ENCODE measurements at places on chromosomes 7 and 10.

- H3K36me3 ChIP-seq = no peaks in the 10 kb centered on the region
- no peaks in the 10 kb centered on the region for H3K27me3 ChIP-seq
- H3K27ac ChIP-seq = no peak overlapping the region
- DNase-seq = peak; percentile 42
- no peak overlapping the region for H3K4me3 ChIP-seq
Observed at GRCh38 chr10:47033541-47034270, 122.5 kb downstream of the PTPN20 start.

DNA sequence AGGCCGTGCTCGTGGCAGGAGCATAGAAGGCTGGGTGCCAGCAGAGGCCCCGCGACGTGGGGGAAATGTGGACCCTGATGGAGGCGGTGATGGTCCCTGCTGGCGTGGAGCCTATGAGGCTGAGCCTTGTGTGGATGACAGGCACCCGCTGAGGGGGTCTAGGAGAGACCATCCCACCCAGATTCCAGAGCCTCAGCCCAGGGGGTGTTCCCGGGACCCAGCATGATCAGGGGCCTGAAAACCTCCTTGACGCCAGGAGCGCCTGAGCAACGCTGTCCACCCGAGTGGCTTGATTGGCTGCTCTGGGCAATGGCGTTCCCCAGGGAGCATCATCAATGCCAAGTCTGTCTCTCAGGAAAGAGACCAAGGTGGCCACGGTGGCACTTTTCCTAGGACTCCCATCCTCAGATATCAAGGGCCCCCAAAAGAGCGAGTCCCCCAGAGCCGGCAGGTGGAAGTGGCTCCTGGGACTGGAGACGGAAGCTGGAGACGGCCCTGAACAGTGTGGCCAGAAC lies 61.1 kb downstream of the PWWP2B start:
- peaks cover 22% of the 10 kb centered on the region for H3K4me1 ChIP-seq
- H3K36me3 ChIP-seq = no peaks in the 10 kb centered on the region
- H3K27ac ChIP-seq = no peak overlapping the region
- no peaks in the 10 kb centered on the region for H3K27me3 ChIP-seq
- no peak for DNase-seq

DNA sequence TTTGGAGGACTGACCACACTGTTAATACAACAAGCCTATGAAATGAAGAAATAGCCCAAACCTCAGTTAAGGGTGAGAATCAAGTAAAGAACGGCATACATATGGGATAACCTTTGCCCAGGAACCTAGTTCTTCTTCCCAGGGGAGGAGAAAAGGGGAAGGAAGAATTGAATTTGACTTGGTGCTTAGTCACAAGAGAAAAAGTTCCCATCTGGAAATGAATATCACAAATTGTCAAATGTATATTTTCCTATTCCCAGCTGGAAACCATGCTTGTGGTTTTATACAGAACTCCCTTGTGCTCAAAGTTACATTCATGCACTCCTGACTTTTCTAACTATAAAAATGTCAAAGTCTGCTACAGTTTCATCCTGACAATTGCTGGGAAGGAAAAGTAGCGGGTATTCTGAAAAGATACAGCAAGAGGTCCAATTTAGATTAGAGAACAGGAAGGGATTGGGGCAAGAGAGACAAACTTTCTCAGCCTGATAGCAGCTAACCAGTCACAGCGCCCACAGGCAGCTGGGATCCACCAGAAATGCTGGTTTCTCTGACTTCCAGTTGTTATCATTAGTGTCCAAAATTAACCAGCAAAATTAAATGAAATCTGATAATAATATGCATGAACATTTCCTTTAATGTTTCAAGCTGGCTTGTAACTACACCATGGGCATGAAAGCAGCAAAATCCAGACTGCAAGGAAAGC lies 18.6 kb upstream of the GSAP start:
- no peaks in the 10 kb centered on the region for H3K27me3 ChIP-seq
- H3K27ac ChIP-seq = no peak overlapping the region
- H3K4me1 ChIP-seq = no peaks in the 10 kb centered on the region
- H3K36me3 ChIP-seq = no peaks in the 10 kb centered on the region
- no peak overlapping the region for H3K4me3 ChIP-seq

DNA sequence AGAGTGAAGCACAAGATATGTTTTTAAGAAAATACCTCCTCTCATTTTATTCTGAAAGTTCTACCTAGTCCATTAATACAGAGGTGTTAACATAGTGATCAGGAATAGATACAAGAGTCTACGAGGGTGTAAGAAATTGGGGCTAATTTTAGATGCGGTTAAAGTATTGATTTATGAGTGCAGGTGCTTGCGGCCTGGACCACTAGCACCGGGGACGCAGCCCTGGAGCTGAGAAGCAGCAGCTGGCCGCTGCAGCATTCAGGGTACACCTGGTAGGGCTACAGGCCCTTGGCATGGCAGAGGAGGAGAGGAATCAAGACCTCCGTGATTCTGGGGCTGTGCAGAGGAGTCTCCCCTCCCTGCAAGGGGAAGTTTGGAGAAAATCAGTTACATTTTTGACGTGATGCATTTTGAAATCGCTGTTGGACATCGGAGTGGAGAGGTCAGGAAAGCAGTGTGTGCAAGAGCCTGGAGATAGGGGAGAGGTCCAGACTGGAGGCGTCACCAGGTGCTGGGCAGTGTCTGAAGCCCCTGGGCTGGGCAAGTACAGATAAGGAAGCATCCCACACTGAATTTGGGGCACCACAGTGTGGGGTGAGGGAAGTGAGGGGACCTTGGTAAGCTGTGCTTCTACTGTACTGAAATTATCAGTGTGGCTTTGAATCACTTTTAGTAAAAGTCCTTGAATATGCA lies 112.3 kb downstream of the VWC2 start:
- DNase-seq = no peak
- no peak overlapping the region for H3K27ac ChIP-seq
- no peaks in the 10 kb centered on the region for H3K27me3 ChIP-seq
- H3K4me1 ChIP-seq = no peaks in the 10 kb centered on the region

DNA sequence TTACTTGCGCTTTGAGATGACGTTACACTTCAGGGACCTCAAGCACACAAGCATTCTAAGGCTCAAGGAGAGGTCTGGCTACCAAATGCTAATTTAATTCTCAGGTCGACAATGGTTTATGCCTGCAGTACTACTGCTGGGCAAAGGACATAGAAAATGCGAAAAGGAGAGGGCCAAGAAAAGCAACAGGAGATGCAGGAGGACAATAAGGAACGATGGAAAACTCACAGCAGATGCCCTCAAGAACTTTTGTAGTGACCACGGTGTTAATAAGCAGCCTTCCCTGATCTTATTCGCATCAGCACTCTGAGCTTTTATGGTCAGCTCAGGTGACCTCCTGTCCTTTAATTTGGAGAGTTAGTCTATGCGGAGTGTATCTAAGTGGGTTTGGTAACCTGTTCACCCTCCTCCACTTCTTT lies 146.3 kb downstream of the GPR85 start:
- peak overlapping the region; percentile 89 for H3K4me3 ChIP-seq
- no peak for DNase-seq
- no peaks in the 10 kb centered on the region for H3K36me3 ChIP-seq

- DNase-seq = no peak
- H3K27ac ChIP-seq = peak overlapping the region; percentile 55
- no peaks in the 10 kb centered on the region for H3K36me3 ChIP-seq
Observed at GRCh38 chr7:47370461-47371042, 211.4 kb downstream of the TNS3 start.

- H3K36me3 ChIP-seq = no peaks in the 10 kb centered on the region
- H3K4me3 ChIP-seq = no peak overlapping the region
- H3K27ac ChIP-seq = no peak overlapping the region
Observed at GRCh38 chr10:70293169-70293843, 9.5 kb upstream of the NPFFR1 start.

DNA sequence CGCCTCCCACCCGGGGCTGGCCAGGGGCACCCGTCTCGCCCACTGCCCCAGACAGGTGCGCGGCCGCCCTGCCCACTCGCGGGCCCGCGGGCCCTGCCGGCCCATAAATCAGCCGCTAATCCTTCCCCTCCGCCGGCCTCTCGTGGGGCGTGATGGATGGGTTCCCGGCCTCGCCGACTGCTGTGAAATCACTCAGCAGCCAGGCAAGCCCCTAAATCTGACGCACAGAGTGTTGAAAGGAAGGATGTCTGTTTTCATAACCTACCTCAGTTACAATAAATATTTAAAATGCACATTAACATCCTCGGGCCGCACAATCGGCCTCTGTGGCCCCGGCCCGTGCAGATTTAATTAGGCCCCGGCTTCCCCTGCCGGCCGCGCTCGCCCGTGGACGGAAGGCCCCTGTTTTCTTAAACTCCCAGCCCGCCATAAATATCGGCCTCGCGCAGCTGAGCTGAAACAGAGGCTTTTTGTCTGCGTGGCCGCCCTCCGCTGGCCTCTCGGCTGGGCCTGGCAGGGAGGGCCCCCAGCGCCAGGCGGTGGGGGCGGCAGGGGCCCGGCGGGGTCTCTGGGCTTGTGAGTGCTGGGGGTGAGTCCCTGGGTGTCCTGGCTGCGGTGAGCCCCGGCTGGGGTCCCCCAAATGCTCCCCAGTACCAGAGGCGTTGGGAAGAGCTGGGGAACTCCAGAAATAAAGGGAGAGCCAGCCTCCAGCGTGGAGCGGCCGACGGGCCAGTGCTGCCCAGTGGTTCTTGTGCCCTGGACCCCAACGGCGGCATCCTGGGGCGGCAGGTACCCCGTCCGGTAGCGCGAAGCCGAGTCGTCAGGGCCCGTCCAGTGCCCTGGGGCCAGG lies 90.7 kb downstream of the UNCX start:
- H3K36me3 ChIP-seq = no peaks in the 10 kb centered on the region
- no peaks in the 10 kb centered on the region for H3K27me3 ChIP-seq
- H3K4me1 ChIP-seq = no peaks in the 10 kb centered on the region
- no peak overlapping the region for H3K4me3 ChIP-seq
- no peak for DNase-seq

DNA sequence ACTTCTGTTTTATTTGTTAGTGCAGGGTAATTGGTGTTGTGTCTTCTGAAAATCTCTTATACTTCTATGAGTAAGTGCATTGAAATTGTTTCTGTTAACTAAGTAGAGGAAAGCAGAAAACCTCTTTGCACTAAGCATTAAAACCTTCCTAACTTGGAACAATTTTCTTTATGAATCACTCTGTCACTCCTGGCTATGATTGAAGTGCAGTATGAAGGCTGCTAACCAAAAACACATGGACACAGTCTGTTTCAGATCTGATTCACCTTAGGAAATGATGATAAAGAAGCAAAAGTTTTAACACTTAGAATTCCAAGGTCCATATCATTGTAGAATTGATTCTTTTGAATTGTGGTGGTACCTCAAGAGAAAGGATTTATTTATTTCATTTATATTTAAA lies 41.9 kb downstream of the MET start:
- no peaks in the 10 kb centered on the region for H3K36me3 ChIP-seq
- peaks cover 27% of the 10 kb centered on the region for H3K4me1 ChIP-seq
- H3K27me3 ChIP-seq = no peaks in the 10 kb centered on the region
- DNase-seq = no peak
- no peak overlapping the region for H3K27ac ChIP-seq
- no peak overlapping the region for H3K4me3 ChIP-seq

GRCh38 chr10:42980553-42981357 lies 96.1 kb upstream of the RET start:
- no peaks in the 10 kb centered on the region for H3K27me3 ChIP-seq
- H3K4me3 ChIP-seq = no peak overlapping the region
- DNase-seq = peak; percentile 8
- no peak overlapping the region for H3K27ac ChIP-seq
- H3K4me1 ChIP-seq = no peaks in the 10 kb centered on the region
- no peaks in the 10 kb centered on the region for H3K36me3 ChIP-seq

DNA sequence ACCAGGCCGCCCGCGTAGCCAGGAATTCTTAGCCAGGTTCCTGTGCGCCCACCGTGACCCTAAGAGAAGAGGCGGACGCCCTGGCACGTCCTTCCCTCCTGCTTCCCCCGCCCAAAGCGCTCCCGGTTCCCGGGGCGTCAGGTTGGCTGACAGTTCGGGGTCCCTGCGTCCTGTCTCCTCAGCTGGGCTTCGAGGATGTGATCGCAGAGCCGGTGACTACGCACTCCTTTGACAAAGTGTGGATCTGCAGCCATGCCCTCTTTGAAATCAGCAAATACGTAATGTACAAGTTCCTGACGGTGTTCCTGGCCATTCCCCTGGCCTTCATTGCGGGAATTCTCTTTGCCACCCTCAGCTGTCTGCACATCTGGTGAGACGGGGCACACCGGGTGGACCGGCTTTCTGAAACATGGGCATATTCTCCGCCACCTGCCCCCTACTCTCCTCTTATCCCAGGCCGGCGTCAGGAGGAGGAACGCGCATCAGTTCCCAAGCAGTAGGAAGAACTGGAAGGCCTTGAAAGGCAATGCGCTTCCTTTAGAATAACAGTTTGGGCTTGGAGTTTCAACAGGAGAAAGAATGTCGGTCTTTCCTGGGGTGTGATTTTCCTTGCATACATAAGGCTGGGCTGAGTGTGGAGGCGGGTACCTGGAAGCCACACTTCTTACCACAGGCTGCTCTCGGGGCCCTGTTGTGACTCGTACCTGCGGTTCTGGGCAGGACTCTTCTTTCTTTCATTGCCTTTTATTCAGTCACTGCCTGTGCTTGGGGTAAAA lies 728 bp downstream of the CAV2 start:
- H3K36me3 ChIP-seq = no peaks in the 10 kb centered on the region
- no peaks in the 10 kb centered on the region for H3K27me3 ChIP-seq
- H3K4me1 ChIP-seq = peaks cover 15% of the 10 kb centered on the region
- peak overlapping the region; percentile 85 for H3K4me3 ChIP-seq
- peak; percentile 74 for DNase-seq

DNA sequence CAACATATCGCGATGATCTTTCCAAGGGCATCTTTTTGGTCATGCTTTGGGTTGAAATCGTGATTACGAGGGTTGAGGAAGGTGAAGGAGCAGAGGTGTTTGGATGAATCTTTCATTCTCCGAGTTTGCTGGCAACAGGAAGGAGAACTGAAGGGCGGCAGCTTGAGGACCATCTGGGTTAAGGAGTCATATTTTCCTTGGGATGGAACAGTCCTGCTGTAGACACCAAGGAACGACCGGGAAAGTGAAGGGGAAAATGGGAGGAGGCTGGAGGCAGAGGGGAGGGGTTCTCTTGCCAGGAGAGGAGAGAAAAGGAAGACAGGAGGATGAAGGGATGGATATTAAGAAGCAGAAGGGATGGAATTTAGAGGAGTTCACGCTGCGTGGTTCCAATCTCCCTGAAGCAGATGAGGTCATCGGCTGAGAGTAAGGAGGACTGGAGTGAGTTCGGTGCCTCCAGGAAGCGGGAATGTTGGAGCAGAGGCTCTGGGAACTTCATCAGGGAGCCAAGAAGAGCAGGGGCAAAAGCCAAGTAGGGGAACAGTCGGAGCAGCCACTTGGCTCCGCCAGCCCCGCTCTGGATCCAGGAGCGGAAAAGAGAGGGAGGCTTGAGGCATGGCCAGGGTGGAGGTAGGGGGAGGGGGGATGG lies 116.6 kb upstream of the GALNT17 start:
- no peak overlapping the region for H3K27ac ChIP-seq
- H3K36me3 ChIP-seq = no peaks in the 10 kb centered on the region
- no peaks in the 10 kb centered on the region for H3K27me3 ChIP-seq
- H3K4me3 ChIP-seq = no peak overlapping the region
- DNase-seq = no peak

Measured in pancreas (tissue), 10 donors.